ENCODE measurements at places on chromosomes 5 and 9.

DNA sequence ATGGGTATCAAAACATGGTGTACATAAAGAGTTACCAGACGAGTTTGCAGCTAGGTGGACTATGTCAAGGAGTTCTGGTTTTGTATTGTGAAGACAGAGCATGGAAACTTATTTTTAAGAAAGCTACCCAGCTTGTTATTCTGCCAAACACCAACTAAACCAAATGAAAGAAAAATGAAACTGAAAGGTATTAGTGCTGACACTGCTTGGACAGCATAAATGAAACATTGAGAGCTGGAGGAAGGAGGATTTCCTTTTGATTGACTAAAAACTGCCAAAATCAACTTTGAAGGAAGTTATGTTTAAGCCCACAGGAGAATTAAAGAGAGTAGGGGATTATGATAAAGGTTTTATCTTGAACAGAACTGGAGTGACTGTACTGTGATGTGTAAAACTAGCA, 766.2 kb downstream of the PTPRD start:
- no peak for DNase-seq

- DNase-seq = no peak
These were observed 419.9 kb downstream of the CCDC171 start for GRCh38 chr9:15972760-15973159.

DNA sequence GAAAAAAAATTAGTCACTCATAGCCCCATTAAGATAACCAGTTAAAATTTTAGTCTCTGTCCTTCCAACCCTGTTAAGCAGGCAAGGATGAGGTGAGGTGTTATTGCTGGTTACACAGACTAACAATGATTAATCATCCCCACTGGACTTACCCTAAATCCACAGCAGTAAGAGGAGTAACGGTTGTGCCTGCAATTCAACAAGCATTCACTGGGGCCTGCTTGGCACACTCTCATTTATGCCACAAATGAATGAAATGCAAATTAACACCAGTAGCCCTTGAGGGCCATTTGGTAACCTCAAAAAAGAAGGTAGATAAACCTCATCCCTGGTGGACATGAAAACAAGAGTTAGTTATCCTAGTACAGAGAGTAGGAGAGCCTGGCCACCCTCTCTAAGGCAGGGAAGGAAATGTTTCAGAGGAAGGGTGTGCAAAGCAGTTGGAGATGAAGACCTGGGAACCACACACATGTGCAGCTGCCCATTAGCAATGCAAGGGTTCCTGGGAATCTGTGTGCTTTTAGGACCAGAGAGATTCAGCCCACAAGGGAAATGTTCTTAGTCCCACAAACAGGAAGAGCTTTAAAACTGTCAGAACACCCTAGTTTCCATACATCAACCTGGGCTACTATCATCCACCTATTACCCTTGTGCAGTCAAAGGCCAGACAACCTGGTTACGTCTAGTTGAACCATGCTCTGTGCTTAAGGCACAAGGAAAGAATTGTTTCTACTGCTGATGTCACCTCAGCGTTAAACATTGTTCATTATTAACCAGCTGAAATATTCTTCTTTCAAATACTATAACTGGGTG, 7.7 kb downstream of the LHFPL2 start:
- peak; percentile 72 for DNase-seq

DNA sequence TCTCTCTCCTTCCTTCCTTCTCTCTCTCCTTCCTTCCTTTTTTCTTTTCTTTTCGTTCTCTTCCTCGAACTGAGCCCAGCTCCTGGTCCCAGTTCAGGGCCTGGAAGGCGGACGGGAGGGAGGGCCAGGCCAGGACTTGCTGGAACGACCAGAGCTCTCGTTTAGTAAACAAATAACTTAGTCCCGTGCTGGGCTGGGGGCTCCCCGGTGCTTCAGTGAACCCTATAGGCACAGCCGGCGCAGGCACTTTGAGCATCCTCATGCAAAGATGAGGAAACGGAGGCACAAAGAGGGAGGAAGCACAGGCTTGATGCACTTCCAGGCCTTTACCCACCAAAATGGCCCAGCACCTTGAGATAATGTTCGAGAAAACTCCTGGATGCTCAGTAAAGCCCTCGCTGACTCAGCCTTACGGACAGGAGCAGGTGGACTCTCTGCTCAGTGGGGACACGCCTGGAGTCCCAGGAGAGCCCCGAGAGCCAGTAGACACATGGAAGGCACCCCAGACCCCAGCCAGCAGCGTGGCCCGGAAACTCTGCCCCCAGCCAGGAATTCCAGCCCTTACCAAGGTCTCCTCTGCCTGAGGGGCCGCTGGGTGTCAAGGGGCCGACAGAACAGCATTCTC, 18.8 kb downstream of the FAM163B start:
- DNase-seq = no peak

- no peak for DNase-seq
These were observed 369.9 kb upstream of the FAM174A start for GRCh38 chr5:100165309-100165708.

- DNase-seq = peak; percentile 34
These were observed 111.2 kb downstream of the SMARCA2 start for GRCh38 chr9:2126331-2126803.

- DNase-seq = no peak
These were observed 19.2 kb upstream of the PITX1 start for GRCh38 chr5:135053278-135053677.

- peak; percentile 71 for DNase-seq
These were observed 1.8 kb upstream of the ENTPD2 start for GRCh38 chr9:137055385-137056364.

- DNase-seq = no peak
These were observed 65.3 kb downstream of the RXRA start for GRCh38 chr9:134391319-134392231.

GRCh38 chr5:35319333-35320002, 89.2 kb upstream of the PRLR start:
- peak; percentile 63 for DNase-seq

Measured in fibroblast of mammary gland (primary cell).